ENCODE measurements at places on chromosomes 1 and 21. TPM values are rescaled to one million over a fixed set of nuclear protein-coding genes. Genes with fewer than 3 reads are reported as not detected.

- no peak for DNase-seq
Measured at GRCh38 chr1:228311091-228311490, 95.5 kb downstream of the TRIM11 start.

DNA sequence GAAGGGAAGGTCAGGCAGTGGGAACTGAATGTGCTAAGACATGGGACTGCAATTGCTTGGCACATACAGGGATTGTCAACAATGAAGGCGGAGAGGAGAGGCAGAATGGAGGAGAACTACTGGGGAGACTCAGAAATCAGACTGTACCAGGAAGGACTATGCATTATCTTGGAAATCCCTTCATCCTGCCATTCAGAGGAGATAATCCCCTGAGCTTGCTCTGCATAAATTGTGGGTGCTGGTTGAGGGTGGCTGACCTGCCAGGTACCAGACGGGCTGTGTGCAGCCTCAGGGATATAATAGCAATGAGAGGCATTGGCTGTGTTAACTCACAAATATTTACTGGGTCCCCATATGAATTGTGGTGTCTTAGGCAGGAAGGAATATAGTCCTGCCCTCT, 5.0 kb upstream of the TRABD2B start:
- DNase-seq, result no peak

DNA sequence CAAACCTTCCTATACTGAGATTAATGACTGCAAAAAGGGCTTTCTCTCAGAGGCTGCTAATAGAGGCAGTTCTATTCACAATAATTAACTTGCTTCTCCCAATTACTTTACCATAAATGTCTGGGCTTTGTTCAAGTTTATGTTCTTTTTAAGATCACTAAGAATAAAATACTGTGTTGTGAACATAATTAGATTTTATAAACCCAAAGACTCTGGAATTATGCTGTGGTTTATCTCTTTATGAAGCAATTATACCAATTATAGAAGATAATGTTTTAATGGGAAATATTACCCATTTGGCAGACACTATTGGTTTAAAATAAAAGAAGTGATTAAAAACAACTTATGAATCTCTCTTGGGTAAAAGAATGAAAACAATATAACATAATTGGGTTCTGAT, 43.5 kb upstream of the IL12RB2 start:
- no peak for DNase-seq

DNA sequence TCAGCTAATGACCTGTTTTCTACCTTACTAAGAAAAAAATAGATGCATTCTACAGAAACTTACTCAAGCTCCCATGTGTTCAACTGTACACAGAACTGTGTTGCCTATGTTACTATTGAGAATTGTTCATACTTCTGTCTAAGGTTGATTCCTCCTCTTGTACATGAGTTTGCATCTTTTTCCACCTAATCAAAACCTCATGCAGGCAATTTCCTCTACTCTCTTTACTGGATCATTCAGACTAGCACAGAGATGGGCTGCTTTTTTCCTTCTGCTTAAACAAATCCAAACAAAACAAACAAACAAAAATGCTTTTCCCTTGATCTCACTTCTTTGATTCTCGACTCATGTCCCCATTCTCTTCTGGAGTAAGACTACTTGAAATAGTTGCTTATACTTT, 58.8 kb upstream of the PTGFR start:
- no peak for DNase-seq

DNA sequence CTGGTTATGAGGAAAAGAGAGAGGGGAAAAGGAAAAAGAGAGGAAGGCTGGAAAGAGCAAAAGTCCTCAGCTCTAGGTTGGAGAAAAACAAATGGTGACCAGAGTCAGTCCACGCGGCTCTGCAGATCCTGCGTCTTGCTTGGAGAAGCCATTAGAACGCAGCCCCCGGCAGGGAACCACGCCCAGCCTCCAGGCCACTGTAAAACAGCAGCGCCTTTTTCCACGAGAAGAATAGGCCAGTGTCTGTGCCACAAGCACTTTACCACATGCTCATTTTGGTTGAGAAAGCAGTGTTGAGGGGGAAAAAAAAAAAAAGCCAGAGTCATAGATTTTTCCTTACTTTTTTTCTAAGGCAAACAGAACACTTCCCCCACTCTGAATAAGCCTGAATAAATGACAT, 846.9 kb upstream of the ADAMTS5 start:
- DNase-seq, result peak; percentile 47

GRCh38 chr1:161838885-161839284, 72.8 kb downstream of the ATF6 start:
- DNase-seq, result no peak

- DNase-seq, result no peak
Measured at GRCh38 chr1:84919461-84919970, 26.5 kb upstream of the LPAR3 start.

DNA sequence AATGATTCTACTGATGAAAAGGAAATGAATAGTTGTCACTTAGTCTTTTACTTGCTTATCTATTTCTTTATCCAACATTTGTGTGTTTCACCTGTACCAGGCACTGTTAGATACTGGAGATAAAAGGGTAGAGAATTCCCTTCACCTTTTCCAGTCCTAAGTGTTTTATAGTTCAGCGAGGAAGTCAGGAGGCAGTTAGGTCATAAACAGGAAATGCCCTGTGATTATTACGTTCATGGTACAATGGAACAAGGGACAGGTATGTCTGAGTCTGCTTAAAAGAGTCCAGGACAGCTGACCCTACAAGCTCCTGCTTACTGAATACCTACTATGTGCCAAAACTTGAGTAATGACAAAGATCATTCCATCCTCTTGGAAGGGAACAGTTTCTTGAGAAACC, 77.8 kb downstream of the TNR start:
- no peak for DNase-seq

DNA sequence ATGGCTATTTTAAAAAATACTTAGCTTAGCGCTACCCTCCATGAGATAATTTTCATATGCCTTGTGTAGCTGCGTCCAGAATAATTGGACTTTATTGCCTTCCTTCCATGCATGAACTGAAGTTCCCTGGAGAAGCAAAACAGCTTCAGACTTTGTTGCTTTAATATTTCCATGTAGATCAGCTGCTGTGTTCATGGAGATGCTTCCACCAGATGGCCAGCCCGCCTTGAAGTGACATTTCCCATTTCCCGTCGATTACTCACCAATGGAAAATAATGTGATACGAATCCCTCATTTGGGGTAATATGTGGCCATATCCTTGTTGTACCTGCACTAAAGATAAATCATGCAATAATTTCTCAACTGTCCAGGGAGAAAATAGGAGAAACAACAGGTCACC, 47.4 kb upstream of the CLDN14 start:
- no peak for DNase-seq

GRCh38 chr21:38881131-38881530, 75.4 kb downstream of the ETS2 start:
- no peak for DNase-seq

GRCh38 chr1:225448146-225448805, 20.4 kb upstream of the LBR start:
- no peak for DNase-seq

DNA sequence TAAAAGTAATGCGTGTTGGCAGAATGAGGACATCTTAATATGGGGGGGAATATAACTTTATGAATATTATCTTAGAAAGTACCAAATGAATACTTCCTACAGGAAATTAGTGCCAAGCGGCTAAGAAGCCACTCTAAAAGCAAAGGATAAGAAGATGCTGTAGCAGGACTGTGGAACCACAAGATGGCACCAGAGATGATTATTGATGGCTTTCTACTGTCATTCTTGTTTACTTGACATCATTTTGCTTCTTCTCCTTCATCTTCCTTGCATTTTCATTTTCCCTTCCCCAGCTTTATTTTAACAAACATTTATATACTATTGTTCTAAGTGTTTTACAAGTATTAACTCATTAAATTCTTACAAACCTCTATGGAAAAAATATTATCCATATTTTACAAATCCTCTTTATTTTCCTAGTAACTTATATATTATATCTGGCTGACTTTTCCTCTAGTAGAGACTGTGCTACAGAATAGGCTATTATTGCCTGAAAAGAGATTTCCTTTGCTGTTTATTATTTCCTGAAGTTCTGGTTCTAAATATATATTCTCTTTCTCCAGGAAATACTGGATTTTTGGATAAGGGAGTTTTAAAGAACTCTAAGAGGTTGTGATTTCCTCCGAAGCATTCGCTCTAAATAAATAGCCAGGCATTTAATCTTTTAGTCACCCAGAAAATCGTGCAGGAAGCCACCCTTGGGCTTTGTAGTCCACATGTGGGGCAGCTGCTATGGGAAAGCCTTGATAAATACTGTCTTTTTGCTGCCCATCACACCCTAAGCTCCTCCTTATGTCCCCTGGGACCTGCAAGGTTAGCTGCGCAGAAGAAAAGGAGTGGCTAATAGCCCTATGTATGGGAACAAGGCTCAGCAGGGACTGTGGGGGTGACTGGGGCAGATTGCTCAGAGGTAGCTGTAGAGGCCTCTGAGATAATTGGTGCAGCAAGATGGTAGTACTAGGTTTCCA, 69.8 kb downstream of the TPR start:
- peak; percentile 11 for DNase-seq

DNA sequence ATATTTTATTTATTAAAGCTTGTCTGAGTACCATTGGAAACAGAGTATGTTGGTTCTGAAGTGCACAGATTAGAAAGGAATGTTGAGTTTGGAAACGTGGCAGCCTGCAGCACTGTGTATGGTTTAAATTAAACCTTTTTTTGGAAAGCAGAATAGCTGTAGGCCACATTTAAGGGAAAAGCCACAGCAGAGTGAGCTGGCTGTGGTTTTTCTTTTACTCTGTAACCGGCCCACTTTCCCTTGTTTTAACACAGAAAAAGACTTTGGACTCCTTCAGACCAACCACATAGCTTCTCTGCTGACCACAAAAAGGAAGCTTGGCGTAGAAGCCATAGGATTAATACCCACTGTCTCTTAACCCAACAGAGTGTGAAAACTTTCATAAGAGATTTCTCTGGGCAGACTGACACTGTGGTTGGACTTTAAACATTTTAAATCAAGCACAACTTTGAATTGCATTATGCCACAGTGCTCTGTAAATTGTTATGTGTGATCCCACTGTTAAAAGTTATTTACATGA, 75.2 kb downstream of the NFIA start:
- peak; percentile 77 for DNase-seq

DNA sequence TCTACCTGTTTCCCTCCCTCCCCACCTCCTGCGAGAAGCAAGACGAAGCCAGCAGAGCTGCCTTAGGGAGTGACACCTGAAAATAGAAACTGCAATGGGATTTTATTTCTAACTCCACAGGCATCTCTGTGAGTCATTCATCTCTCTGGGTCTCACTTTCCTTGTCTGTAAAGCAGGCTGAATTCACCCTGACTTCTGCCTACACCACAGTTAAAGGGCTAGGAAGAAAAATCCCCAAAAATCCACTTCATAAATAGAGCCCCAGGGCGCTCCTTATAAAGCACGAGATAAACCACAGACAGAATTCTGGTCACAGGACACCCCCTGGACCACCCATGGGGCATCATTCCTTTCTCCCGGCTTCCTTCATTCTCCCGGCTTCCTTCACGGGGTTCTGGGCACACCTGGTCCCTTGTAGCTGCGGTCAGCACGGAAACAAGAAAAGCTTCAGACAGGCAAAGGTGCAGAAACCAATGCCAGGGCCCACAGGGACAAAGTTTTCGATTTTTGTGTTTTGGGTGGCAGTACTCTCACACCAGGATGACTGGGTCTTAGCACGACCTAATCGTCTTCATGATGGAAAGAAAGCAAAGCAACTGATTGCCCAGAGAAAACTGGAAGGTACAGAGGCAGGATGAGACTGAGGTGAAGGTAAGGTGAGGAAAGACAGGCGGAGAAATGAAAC, 2.8 kb upstream of the H6PD start:
- no peak for DNase-seq

DNA sequence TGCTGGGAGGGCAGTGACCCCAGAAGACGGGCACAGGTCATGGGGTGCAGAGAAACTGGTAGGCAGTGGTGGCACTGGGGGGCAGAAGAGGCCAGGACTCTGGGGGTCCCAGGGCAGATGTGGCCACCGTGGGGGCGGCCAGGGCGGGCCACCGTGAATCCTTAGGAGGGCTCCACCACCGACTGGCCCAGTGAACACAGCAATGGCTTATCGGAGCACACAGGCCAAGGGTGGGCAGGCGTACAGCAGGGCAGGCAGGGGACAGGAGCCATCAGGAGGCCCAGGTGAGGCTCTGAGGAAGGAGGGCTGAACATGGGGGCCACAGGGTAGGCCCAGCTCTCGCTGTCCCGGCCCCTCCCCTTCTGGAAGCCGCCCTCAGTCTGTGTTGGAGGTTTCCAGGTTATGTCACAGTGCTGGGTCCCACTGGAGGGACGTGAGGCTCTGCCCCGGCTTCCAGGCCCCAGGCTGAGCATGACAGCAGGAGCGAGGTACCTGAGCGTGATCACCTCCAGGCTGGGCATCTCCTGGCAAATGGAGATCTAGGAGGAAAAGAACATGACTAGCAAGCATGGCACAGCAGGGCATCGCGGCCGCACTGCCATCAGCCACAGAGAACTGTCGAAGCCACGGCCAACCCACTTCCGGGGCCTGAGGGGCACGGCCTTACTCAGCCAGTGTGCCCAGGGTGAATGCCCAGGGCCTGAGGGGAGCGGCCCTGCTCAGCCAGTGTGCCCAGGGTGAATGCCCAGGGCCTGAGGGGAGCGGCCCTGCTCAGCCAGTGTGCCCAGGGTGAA, 3.7 kb downstream of the CFAP410 start:
- no peak for DNase-seq

- DNase-seq, result no peak
Measured at GRCh38 chr1:207440626-207441025, 13.5 kb upstream of the CR2 start.

GRCh38 chr1:203173011-203173555, 2.5 kb downstream of the MYBPH start:
- DNase-seq, result no peak

DNA sequence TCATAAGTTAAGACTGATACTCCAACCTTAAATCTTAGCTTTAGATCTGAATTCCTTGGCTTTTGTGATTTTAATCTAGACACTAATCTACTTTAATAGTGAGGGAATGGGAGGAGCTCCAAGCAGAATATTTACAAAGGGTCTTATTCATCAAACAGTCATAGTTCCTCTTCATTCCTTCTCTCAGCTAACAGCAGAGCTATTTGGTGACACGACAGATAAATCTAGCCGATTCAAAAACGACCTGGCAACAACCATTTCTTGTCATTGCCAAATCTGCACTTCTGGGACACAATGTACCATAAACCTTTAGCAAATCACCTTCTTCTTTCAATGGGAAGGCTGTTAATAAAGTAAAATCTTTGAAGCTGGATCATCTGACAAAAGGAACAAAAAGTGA, 52.8 kb upstream of the FOXD3 start:
- no peak for DNase-seq

The OR2AK2 gene
- not detected for total RNA-seq

The NTNG1 gene
- 4.5 TPM for total RNA-seq

The AADACL4 gene
- total RNA-seq, result not detected

The ZMYM4 gene
- total RNA-seq, result 54.4 TPM

All from tongue (tissue), 3 donors.